T-cell (primary cell): ENCODE measurements at places on chromosomes 5 and 9.

GRCh38 chr9:16413509-16414016 lies 456.9 kb downstream of the BNC2 start:
- no peak for DNase-seq

DNA sequence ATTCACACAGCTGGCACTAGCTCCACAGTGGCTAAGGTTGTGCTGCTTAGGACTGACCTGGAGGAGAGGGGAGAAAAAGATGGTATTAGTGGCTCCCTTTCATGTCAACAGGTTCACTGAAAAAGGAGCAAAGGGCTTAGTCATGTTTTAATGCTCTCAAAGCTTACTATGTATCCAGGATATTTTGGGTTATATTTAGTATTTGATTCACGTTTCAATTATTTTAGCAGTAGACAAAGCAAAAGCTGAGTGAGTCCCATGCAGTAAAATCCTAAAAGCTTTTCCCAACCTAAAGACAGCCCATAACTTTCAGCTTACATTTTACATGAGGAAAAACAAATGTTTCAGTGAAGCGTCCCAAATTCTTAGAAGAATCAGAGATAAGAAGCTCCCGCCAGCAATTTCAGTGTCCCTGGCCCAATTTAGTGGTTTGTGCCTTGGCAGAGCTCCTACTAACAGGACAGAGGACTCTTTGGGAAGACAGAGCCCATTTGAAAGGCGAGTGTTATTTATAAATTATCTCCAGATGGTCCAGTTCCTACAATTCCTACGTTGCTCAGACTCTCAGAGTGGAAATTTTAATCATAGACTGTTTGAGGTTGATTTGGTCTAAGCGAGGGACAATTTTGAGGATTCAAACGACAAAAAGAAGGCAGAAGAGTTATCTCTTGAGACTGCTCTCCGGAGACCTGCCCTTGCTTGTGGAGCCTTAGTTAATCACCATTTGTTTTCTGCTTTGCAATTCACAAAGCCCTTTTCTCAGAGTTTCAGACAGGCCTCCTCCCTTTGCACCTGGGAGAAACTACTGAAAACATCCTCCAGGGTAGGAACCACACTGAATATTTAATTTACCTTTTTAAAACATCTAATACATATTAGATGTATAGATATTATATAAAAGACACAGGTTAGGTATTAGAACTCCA lies 225.0 kb upstream of the ANKRD55 start:
- no peak for DNase-seq

DNA sequence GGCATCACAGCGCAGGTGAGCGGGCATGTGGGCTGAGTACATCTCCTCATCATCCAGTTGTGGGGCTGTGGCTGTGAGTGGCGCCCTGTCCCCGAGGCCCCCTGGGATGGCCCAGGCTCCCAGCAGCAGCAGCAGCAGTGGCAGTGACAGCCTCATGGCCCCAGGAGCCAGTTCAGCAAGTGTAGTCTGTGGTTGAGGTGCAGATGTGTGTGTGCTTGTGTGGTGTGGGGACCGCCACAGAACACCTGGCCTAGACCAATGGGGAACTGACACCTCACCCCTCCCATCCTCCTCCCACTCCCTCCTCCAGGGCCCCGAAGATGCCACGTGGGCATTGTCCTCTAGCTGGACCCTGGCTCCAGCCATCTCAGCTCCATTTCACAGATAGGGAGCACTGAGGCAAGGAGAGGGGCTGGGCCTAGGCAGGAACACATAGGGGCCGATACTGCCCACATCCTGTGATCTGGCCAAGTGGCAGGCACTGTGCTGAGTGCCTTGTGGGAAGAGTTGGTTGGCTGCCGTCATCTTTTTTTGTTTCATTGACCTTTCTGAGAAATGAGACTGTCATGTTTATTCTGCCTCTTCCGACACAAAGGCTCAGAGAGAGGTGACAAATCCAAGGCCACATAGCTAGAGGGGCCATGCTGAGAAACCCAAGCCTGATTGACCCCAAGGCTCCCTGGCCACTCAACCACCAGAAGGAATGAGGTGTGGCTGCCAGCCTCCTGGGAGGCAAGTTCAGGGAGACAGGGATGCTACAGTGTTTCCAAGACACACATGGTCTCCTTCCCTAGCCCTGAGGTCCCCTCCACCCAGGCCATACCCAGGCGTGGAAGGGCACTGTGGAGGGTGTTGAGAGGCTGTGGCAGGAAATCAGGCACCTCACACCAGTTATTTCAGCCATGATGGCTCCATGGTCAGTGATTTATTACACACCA lies at the start of gene MZB1:
Gene MZB1 (minus strand): TSS at position 213 of the 938 bp plus-strand sequence. CDS start 57 bp downstream, at position 156.
- peak; percentile 64 for DNase-seq

- no peak for DNase-seq
Measured at GRCh38 chr9:94490465-94490864, 64.4 kb upstream of the PCAT7 start.

- DNase-seq, result no peak
Measured at GRCh38 chr9:88536951-88537760, 2.2 kb downstream of the NXNL2 start.

- no peak for DNase-seq
Measured at GRCh38 chr5:180592176-180592575, 877 bp upstream of the SCGB3A1 start.

DNA sequence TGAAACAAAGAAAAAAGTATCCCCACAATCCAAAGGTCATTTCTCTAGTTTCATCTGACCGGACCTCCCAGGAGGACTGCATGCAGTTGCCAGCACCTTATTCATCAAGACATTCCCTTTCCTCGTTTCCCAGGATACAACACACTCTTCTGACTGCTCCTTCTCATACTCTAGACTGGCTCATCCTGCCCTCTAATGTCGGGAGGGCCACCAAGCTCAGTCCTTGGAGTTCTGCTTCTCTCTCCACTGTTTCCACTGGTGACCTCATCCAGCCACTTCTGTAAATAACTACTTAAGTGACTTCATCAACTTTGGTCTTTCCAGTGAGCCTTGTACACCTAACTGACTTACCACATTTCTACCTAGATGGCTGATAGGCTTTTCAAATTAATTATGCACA lies 179.1 kb downstream of the EPB41L4A start:
- no peak for DNase-seq

DNA sequence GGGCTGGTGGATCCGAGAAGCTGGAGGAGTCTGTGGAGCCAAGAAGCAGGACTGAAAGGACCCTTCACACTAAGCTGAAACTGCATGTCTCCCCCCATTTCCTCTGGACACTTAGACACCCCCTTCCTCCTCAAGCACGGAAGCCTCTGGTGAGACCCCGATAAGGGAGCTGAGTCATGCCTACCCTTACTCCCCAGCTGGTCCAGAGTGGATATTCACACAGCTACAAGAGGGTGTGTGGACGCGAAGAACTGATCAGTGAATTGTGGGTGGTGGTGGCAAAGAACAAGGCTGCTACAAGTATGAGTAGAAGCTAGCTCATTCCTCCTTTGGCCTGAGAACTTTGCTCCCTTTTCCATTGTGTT lies 4.3 kb downstream of the TLN1 start:
- no peak for DNase-seq

DNA sequence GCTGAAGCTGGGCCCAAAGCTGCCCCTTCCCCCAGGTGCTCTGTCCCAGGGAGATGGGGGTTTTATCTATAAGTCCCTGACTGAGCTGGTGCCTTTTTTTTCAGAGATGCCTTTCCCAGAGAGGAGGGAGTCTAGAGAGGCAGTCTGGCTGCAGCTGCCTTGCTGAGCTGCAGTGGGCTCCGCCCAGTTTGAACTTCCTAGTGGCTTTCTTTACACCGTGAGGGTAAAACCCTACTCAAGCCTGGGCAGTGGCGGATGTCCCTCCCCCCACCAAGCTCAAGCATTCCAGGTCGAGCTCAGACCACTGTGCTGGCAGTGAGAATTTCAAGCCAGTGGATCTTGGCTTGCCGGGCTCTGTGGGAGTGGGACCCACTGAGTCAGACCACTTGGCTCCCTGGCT lies 41.3 kb downstream of the CAVIN4 start:
- no peak for DNase-seq

DNA sequence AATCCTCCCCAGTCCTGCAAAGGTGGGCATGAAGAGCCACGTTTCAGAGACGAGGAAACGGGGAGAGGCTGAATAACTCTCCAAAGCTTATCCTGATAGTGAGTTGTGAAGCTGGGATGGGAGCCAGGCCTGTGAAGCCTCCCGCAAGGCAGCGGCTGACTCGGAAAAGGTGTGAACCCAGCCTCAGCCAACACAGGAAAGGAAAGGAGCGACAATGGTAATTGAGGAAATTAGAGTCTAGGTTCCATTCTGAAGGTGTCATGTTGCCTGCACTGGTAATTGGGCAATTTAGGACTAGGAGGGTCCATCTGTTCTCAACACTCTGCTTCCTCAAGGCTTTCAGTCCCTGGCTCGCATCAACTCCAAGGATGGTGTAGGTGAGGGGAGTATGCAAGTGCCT lies 83.4 kb downstream of the LIFR start:
- no peak for DNase-seq

DNA sequence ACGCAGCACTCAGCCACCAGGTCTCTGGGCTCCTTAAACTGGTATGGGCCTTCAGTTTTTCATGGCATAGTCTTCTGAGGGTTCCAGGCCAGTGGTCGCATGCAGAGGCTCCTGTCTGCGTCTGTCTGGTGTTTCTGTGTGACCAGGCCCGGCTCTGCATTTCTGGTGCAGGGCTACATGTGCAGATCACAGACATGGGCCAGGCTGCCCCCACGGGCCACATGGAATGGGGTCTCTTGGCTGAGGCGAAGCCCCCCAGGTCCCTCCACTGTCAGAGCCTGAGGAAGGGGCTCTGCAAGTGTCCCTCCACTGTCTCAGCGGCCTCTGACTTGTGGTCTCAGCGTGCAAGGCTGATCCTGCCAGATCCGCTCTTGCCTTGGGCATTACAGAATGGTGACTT lies 15.6 kb upstream of the CARD19 start:
- DNase-seq, result no peak

DNA sequence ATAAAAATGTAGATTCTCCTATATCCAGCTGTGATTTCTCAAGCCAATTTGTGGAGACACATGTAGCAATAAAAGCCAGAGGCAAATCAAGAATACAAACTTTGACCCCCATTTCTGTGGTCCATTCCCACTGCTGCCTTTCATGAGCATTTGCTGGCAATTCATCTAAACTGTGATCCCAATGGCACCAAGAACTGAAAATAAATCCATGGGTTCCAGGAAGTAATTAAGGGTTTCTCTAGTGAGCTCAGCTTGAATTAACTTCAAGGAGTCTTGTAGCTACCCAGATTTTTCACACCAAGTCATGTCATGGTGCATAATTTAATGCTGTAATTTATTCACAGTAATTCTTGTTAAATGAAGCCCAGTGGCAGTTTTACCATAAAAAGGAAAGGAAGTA lies 145.0 kb upstream of the SMC2 start:
- no peak for DNase-seq

- DNase-seq, result no peak
Measured at GRCh38 chr5:113806250-113806649, 292.8 kb downstream of the YTHDC2 start.

DNA sequence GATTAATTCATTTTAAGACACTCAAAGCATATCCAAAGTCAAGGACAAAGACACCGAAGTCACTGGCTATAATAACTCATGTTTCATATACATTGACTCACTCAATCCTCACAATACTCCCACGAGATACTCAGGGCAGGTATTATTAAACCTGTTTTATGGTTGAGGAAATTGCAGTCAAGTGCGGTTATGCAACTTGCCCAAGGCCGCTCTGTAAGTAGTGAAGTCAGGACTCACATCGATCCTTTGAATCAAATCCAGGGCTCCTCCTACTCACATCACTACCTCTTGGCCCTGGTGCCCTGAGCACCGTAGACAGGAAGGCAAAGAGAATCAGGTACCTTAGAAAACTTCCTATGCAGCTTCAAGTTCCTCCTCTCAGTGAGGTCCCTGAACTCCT lies 87.8 kb upstream of the APC start:
- no peak for DNase-seq

- DNase-seq, result no peak
Measured at GRCh38 chr9:131020862-131021261, 11.9 kb downstream of the LAMC3 start.

DNA sequence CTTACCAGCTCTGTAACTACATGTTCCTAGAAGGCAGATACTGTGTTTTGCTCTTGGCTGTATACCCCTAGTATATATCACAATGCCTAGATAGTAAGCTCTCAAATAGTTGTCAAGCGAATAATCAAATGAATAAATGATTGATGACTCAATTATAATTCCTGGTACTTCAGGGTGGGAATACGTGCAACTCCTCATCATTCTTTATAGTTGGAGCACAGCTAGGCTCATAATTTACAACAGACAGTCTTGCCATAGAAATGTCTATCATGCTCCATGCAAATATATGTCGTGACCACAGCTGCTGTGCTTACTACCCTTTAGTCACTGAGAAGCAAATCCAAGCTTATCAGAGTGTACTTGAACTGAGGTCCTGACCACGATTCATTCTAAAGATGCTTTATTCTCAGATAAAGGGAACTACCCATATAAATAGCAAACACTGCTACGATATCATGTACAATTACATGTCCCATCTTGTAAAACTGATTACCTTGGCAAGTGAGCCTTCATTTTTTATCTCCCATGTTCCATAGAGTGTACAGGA lies 52.1 kb downstream of the STRBP start:
- no peak for DNase-seq

DNA sequence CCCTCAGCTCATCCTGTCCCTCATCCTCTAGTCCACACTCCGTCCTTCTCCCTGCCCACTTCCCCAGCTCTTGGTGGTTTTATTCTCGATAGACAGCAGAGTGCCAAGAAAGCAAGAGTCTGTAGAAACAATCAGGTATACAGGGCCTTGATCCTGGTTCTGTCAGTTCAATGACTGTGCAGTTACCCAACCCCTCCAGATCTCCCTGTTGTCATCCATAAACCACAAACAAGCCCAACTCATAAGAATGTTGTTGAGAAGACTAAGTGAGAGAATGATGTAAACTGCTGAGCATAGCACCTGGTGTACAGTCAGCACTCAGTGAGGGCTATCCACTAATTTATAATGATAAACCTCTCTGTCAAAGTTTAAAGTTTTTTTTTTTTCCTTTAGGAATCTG lies 31.3 kb downstream of the ISL1 start:
- DNase-seq, result no peak
